ENCODE measurements at places on chromosomes 2 and 18.

DNA sequence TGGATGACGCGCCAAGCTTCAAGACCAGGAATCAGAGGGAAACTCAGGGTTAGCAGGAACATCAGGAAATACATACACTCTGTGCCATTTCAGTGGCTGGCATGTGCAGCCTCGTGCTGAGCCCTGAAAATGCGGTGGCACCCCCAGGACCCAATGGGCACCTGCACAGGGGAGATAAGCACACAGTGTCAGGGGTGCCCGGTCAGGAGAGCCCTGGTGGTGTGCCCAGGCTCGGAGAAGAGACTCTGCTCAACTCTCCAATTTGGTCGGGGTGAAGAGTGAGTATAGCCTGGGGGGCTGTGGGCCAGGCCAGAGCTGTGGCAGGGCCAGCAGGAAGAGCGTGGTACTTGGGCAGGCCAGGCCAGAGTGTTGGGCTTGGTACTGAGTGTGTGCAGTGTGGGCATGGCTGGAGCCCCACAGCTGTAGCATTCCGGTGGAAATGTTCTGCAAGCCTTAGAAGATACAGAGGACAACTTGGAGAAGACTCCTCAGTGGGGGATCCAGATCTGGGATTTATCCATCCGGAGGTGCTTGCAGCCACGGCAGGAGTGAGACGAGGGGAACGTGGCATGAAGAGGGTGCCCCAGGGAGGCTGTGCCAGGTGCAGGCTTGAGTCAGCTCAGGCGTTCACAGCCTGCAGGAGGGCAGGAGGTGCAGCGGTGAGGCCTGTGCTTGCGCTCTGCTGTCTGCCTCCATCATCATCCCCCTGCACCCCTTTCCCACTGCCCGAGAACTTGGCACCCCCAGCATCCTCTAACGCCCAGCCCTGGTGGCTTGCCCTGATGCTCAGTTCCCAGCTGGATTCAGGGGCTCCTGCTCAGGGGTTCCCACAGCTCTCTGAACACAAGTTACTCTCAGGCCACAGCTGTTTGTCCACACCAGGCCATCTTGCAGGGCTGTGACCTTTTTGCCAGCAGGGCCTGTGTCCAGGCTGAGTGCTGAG, 451.7 kb upstream of the HS6ST1 start:
- DNase-seq: no peak

GRCh38 chr18:616380-616995, 19.7 kb downstream of the CLUL1 start:
- peak; percentile 13 for DNase-seq

GRCh38 chr18:50751947-50752346, 67.9 kb downstream of the MRO start:
- no peak for DNase-seq

DNA sequence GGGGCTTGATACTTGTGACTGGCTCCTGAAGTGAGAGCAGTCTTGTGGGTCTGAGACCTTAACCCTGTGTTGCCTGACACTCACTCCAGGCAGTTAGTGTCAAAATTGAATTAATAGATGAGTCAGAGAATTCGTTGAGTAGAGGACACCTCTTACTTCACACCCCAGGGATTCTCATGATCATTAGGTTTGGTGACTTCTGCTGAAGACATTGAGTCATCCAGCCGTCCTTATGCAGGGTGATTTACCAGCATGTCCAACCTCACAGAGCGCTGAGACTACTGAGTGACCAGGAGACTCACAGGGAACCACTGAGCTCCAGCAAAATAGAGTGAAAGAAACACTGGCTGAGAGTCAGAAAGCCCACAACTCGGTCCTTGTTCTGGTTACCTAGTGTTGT, 36.0 kb upstream of the EVA1A start:
- DNase-seq: no peak

DNA sequence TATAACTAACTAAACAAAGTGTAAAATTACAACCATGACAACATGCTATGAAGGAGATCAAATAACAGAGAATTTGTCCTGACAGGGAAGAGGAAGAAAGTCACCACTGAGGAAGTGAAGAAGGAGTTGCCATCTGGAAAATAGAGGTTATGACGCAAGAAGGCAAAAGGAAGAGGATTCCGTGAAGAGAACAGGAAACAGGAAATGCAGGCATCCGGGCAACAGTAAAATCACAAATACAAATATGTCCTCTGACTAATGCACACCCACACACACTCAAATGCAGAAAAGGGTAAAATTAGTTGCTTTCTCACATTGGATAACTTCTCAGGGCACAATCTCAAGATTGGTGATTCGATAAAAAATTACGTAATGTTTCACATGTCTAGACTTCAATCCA, 278.4 kb downstream of the TMX3 start:
- DNase-seq: no peak

DNA sequence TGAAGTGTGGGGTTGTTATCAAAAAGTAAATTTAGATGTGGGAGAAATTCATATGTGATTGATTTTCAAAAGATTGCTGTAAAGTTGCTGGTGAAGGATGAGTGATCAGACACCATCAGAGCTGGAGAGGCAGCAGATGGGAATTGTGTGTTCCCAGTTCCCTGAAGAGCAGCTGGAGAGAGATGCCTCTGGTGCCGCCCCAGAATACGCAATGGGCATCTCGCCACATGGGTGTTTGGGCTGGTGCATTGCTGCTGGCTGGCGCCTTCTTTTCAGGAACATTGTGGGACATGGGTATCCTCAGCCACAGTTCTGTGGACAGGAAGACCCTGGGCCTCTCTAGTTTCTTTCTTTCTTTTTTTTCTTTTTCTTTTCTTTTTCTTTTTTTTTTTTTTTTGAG, 11.9 kb downstream of the ATG4B start:
- DNase-seq: no peak

GRCh38 chr2:151878655-151879563, 50.7 kb upstream of the ARL5A start:
- DNase-seq: no peak

- no peak for DNase-seq
Observed at GRCh38 chr2:54595161-54595803, 128.2 kb upstream of the EML6 start.

GRCh38 chr2:130756053-130756873, 923 bp downstream of the AMER3 start:
- no peak for DNase-seq

DNA sequence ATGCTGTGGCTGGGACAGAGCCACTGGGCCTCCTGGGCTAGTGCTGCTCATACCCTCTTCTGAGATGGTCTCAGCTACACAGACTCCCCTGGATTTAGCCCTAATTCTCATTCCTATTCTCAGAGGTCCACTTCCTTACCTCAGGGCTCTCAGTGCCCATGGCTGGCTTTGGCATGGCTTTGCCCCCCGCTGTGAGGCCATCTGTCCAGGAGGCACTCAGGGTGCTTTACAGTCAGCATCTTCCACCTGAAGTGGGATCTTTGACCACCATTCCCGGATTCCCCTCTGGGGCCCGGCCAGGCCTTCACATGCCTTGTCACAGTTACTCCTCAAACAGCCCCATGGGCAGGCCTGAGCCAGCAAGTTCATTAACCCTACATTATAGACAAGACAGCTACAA, 161.8 kb downstream of the CELF4 start:
- DNase-seq: no peak

DNA sequence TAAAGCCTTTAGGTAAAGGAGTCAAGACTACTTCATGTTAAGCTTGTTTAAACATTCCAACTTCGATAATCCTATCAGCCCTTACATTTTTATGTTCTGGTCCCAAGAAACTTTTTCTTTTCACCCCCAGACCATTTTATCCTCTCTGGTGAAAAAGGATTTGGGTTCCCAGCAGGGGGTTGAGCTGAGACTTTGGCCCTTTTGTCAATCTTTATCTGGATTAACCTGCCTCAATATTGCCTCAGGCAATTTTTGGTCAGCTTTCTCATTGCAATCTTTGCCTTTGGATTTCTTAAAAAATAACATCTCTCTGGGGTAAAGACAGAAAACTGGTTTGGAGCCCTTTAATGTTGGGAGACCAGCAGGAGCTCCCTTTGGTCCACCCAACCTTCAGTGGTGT, 33.9 kb upstream of the CSRNP3 start:
- DNase-seq: no peak

- DNase-seq: no peak
Observed at GRCh38 chr2:136310797-136311603, 193.1 kb upstream of the CXCR4 start.

DNA sequence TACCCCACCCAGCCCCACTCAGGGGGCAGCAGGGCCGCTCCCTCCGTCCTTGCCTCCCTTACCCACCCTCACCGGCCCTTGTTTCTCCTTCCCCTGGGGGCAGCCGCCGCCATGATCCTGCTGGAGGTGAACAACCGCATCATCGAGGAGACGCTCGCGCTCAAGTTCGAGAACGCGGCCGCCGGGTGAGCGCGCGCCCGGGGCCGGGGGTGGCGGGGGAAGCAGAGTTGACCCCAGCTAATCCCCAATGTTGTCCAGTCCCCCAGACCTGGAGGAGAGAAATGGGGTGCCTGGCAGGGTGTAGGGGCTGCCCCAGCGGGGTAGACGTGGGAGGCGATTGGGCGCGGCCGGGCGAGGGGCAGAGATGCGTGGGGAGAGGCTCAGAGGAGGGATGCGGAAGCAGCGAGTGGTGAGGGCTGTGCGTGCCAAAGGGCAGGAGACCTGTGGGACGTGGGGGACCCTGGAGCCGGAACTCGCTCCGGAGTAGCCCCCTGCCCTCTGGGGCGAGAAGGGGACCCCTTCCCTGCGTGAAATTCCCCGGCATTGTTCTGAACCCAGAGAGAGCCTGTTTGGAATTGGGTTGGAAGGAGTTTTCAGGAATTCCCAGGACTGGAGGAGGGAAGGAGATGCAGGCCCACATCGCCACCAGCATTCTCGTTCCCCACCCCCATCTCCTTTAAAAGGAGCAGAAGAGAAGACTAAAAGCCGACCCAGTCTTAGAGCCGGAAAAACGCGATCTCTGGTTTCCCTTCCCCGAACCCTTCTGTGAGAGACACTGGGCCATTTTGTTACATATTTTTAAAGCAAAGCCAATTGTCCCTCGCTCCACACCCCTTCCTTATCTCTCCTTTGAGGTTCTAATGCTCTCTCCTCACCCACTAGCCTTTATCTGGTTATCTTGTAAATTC, 625 bp downstream of the ARPC2 start:
- no peak for DNase-seq

GRCh38 chr2:54387059-54387991, 68.8 kb upstream of the SPTBN1 start:
- no peak for DNase-seq

GRCh38 chr2:109170645-109171044, 41.6 kb downstream of the SH3RF3 start:
- peak; percentile 87 for DNase-seq

DNA sequence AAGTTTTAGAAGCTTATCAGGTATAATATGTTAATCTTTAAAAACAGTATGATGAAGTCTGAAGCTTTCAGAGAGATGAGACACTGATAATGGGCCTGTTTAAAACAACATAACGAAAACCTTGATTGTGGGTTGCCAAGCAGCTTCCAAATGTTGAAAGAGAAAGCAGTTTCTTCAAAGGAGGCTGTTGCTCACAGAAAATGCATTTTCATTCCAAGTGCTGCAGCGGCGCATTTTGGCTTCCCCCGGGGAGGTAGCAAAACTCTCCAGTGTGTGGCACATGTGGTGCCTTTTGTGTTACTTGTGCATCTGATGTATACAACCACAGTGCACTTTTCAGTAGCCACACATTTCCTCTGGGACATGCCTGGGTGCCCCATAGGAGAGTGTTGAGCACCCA, 66.1 kb downstream of the TMEFF2 start:
- DNase-seq: no peak

- no peak for DNase-seq
Observed at GRCh38 chr2:63225964-63226686, 175.5 kb downstream of the OTX1 start.

DNA sequence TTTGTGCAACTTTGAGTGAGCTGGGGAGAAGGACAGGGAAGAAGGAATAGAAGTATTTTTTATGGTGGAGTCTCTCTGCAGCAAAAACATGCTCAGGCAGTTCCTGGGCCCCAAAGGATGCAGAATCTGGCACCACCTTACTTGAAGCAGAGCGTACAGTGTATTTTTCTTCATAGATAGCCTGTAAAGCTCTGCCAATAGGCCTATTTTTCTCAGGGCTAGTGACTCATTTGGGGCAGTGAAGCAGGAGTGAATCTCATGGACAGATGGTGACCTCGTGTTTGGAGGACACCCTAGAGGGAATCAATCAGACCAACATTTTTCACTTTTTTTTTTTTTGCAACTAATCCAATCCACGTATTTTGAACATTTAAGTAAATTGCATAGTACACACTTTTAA, 268.1 kb upstream of the CXCR4 start:
- DNase-seq: no peak

All from NCI-H774 (cell line).